Islet precursor cell (in vitro differentiated cells): ENCODE measurements at places on chromosomes 7 and 10.

DNA sequence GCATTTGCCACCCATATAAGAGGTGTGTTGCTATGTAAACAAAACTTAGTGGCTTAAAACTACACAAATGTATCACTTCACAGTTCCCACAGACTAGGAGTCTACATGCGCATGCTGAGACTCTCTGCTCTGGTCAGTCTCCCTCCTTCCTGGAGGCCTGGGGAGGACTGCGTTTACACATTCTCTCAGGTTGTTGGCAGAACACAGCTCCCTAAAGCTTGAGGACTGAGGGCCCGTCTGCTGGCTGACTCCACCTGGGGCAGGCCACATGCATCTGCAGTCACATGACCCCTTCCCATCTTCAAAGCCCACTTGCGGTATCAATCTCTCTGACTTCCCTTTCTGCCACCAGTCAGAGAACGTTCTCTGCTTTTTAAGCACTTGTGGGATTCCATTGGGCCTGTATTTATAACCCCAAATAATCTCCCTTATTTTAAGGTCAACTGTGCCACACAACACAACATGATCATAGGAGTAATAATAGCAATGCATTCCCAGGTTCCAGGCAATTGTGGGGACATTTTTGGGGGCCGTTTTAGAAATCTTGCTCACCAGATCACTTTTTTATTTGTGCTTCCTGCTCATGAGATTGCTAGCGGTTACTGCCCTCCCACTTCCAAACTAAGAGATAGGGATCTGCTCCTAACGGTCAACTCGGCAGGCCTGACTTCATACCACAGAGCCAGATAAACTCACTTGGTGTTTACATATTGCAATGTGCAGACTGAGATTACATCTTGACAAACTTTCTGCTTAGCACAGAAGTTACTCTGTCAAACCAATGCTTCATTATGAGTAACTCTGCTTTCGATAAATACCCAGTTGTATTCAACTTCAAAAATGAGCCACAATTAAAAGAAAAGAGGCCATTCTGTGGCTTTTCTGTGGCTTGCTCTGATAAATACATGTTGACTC is 96.3 kb downstream of the ALOX5 start:
- DNase-seq = peak; percentile 69

DNA sequence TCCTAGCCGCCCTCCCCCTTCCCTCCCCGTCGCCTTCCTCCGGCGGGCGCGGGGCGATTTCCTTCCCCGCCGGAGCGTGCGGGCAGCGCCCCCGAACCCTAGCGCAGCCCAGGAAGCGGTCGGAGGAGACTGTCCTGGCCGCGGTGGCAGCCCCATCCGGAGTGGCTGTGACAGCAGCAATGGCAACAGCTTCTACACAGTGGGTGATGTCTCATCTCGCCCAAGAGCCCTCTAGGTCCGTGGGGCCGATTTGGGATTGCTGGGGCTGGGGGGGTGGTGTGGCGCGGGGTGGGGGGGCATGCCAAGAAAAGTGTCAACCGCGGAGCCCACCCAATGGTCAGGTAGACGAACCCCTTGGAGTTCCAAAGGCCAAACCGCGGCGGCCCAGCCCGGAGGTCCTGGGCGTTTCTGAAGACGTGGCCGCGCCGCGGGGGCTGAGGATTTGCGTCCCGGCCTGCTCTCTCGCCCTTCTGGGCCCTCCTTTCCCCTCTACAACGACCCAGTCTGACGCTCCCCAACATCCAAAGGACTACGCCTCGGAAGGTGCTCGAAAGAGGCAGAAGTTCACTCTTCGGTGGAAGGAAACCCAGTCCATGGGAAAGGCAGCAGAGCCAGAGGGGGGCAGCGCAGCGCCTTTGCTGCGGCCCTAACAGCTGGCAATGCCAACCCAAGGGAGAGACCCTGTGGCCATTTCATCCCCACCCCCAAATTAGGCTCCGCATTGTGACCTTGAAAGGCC is 603 bp upstream of the TWIST1 start:
- no peak for DNase-seq

GRCh38 chr10:28254290-28254985 is 48.4 kb downstream of the MPP7 start:
- DNase-seq = no peak

DNA sequence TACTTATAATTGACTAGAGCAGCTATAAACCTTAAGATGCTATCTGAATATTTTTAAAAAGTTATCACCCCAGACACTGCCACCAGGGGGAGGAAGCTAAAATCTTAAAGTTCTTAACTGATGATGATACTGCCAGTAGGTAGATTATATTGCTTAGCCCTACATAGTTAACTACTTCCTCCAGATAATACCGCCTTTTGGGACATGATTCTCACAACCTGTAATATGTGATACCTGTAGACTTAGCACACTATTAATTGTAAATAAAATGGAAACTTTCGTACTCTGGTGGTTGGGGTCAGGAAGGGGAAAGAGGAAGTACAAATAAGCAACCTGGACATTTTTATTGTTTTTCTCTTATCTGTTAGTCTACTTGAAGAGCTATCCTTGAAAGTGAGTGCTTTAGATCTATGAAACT is 268.9 kb downstream of the ADK start:
- no peak for DNase-seq

GRCh38 chr10:86063341-86063740 is 303.3 kb downstream of the GRID1 start:
- DNase-seq = no peak

DNA sequence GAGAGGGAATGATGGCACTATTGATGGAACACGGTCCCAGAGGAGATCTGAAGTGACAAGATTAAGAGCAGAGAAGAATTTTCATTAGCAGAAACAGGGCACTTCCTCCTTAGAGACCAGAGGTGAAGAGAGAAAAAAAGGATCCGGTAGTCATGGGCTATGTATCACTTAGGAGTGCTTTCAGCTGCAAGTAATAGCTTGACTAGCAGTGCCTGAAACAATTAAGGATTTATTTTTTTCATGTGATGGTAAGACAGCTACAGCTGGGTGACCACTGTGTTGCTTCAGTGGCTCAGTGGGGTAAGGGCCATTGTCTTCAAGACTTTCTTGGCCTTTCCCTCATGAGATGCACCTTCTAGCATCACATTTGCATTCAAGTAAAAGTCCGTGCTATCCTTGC is 515.1 kb upstream of the GALNT17 start:
- DNase-seq = no peak

GRCh38 chr10:112314822-112315474 is 31.7 kb downstream of the TECTB start:
- peak; percentile 79 for DNase-seq

DNA sequence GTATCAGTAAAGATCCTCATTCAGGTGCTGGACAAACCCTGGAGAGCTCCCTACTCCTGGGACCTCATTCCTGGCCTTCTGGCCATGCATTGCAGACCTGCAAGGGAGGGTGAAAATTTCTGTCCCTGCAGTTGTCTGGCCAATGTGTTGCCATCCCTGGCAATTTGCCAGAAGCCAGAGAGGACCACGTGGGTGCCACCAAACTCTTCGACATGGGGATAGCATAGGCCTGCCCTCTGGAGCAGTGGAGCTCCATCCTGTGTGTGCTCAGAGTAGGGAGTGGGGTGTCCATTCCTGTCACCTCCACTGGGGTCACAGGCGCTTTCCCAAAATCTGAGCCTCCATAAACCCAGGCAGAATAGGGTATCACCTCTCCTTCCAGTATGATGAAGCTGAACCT is 31.2 kb downstream of the DMBT1 start:
- no peak for DNase-seq

GRCh38 chr7:112596260-112596659 is 115.5 kb downstream of the LSMEM1 start:
- DNase-seq = no peak

DNA sequence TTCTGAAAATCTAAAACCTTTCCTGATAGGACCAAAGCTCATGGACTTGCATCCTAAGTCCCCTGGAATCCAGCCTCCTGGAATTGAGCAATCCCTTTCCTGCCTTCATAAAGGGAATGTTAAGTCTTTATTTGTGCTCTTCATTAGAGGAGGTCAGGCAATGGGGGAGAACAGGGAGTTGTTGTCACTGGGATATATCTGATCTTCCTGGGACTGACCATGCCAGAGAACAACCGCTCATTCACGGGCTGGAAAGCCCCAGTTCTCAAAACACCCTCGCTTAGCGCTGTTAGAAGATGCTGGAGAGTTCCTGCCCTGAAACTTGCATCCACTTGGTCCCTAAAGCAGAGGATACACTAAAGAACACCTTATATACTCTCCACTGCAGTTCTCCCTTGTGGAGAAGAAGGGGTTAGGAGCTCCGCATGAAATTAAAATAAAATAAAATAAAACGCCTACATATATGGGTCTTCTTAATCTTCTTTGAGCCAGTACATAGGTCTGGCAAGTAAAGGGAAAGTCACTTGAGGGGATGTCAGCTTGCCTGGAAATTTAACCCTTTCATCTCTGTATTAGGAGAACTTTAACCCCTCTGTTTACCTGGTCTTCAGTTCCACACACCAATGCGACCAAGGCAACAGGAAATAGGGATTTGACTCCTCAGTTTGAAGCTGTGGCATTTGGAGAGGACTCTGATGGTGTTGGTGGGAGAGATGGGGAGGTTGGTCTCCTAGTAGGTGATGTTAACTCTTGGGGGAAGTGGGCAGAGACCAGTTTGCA is 1.2 kb downstream of the SORCS1 start:
- peak; percentile 62 for DNase-seq

- DNase-seq = no peak
Measured at GRCh38 chr7:100394077-100394476, 20.8 kb downstream of the PILRA start.

- DNase-seq = no peak
Measured at GRCh38 chr7:117184367-117184766, 138.5 kb downstream of the WNT2 start.

GRCh38 chr7:111006040-111006439 is 84.9 kb upstream of the LRRN3 start:
- no peak for DNase-seq

DNA sequence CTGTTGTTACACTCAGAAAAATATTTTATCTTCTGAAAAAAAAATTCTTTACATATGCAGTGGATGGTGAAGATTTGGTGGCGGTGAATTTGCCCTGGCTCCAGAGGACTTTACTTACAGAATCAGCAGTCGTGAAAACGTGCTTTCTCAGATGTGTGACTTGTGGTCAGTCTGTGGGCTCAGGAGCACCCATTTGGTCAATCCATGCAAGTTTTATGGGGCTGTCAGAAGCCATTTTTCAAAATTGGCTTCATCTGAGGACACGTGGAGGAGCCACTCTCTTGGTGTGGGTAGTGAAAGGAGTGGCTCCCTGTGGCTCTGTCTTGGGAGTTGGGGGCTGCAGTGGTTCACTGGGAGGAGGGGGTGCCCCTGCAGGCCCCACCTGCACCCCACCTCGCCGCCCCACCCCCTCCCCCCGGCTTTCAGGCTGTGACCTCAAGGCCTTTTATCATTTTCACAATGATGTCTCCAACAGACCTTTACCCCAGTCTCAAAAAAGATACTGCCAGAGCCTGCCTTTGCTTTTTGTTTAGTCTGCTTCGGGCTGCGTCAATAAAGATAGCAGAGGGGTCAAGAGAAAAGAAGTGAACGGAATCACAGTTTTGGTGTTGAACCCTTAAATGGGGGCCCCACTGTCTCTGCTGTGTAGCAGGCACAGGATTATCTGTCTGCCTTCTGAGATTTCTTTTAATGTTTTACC is 137.4 kb downstream of the MGMT start:
- peak; percentile 41 for DNase-seq

DNA sequence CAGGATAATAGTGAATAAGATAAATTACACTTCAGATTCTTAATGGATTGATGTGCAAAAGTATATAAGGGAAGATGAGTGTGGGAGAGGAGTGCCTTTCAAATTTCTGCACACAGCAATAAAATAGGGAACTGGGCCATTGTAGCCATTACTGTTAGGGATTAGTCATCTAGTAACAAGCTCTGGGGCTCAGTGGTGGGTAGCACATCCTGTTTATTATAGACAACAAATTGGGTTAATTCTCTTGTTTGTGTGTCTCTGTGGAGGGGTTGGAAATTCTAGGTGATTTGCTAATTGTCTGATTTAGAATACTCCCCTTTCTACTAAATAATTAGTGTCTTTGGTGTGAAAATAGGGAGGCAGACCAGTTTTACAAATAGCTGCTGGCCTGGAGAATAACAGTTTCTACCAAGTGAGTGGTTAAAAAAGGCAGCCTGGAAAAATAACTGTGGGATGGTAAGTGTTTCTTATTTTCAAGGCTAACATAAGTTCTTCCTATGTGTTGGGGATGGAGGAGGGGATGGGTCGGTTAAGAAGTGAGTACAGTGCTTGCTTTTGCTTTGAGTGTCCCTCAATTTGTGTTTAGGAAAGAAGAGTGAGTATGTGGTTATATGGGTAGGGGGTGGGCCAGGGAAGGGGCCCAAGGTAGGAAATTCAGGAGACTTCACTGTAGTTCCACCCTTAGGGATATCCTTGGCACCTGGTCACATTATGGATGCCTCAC is 43.3 kb upstream of the TMEM248 start:
- DNase-seq = no peak

- DNase-seq = no peak
Measured at GRCh38 chr7:7251742-7252141, 69.4 kb downstream of the C1GALT1 start.

DNA sequence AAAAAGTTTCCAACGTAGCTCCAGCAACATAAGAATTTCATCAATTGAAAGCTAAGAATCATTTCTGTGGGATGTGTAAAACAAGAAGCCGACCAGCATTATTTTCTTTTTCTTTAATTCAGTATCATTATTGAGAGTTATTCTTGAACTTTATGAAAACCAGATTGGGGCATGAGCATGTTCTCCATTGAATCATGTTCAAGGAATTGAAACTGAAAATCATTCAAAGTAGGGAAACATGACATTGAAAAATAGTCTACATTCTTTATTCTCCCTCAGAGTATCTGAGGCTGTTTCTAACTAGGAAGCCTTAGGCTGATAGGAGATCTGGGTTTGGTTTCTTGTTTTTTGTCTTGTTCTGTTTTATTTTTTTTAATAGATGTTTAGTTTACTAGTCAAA is 253.7 kb downstream of the DYNC1I1 start:
- no peak for DNase-seq

GRCh38 chr10:132604686-132605085 is 67.1 kb downstream of the INPP5A start:
- DNase-seq = peak; percentile 22

DNA sequence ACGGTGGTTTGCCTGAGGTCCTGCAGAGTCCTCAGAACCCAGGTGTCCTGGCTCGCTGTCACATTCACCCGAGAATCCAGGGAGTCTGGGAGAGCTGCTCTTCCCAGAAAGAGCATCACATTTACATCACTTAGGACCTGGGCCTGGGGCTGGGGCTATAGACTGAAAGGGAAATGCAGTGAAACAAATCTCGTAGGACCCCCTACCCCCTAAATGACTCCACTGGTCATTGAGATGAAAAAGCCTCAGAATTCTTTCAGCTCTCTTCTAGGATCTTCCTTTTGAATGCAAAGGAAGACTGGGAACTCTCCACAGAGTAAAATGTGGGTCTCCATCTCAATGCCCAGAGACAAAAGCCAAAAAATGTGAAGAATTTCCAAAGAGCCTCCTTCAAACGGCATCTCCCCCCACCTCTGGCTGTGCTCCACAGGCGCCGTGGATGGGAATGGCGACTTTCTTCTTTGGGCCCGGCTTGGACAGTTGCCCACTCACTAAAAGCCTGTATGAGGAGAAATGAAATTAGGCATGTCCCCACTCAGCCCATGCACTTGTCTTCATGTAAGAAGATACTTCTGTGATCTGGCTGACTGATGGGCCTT is 49.0 kb upstream of the PODXL start:
- DNase-seq = peak; percentile 74
